ENCODE measurements at places on chromosomes 1 and 21. TPM values are rescaled to one million over a fixed set of nuclear protein-coding genes. Genes with fewer than 3 reads are reported as not detected.

DNA sequence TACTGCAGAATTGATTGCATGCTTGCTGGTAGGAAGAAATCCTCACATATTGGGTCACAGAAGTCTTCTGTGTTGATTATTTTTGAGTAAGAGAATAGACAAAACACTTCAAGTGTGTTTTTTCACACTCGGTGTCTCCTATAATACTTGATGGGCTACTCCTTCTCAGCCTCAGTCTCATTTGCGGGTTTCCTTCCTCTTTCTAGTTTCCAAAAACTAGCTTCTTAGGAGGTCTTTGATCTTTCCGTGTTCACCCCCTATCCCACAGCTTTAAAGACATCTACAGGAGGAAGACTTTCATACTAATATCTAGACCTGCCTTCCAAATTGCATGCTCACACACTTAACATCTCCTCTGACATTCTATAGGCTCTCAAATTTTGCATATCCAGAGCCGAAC lies 40.7 kb upstream of the NTPCR start:
- DNase-seq, result no peak

DNA sequence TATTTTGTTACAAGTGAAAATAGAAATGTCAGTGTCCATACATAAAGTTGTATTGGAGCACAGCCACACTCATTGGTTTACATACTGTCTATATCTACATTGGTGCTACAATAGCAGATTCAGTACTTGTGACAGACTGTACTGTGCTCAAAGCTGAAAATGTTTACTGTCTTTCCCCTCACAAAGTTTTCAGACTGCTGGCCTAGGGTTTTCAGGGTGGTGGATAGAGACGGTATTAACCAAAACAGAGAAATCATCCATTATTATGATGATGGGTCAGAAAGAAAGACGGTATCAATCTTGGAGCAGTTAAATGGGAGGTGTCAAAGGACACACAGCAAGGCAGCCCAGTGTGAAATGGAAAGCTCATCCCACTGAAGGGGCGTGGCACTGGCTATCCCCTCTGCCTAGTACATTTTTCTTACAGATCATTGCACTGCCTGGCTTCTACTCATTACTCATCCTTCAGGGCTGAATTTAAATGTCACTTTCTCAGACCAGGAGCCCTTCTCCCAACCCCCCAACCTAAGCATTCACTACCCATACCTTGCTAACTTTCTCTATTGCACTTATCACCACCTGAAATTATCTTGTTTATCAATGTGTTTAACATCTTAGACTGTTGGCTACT lies 10.2 kb downstream of the JAK1 start:
- no peak for DNase-seq

DNA sequence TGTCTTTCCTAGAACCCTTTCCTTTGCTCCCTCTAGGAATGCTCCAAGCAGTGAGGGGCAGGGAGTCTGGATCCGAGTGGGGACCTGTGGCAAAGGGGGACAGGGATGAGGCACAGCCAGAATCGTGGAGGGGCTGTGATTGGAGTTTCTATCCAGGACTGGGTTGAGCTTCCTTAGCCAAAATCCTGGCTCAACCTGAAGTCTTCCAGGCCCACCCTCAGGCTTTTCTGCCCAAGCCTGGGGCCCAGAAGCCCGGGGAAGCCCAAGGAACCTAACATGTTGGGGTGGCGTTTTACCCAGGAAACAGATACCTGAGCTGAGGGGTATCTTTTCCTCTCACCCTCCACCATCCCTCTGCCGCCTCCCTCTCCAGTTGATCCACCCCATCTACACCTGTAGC lies 5.4 kb downstream of the MYOG start:
- no peak for DNase-seq

The MIS18A gene
- 3.6 TPM for total RNA-seq

- DNase-seq, result no peak
These were observed 850.2 kb upstream of the ADAMTS5 start for GRCh38 chr21:27817074-27817473.

The PLA2G2F gene
- not detected for total RNA-seq

DNA sequence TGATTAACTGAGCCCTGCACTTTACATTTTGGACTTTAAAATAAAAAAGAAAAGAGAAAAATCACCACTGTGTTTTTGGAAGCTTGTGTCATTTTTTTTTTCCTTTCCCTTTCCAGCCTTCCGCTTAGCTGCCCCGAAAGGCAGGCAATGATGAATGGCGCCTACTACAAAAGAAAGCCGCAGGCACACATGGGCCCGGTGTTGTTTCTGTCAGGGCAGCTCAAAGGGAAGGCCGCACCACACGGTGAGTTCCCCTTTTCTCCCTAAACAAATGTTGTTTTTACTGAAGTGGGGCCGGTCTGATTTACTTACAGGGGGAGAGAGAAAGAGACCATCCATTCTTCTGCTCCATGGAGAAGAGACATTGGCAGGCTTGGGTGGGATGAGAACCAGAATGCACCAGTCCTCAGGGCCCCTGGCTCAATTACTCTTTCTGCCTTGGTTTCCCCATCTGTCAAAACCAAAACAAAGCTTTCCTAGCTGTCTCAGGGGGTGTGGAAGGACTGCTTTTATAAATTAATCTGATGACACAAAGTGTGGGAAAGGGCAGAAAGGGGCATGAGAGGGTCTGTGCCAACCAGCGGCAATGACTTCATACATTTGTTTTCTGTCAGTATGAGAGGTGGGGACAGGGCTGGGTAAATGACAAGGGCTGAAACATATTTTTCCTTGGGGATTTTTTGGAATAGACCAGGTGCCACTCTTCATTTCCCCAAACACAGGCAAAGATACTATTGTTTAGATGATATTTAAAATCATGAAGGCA lies 91.4 kb upstream of the PLXNA2 start:
- no peak for DNase-seq

DNA sequence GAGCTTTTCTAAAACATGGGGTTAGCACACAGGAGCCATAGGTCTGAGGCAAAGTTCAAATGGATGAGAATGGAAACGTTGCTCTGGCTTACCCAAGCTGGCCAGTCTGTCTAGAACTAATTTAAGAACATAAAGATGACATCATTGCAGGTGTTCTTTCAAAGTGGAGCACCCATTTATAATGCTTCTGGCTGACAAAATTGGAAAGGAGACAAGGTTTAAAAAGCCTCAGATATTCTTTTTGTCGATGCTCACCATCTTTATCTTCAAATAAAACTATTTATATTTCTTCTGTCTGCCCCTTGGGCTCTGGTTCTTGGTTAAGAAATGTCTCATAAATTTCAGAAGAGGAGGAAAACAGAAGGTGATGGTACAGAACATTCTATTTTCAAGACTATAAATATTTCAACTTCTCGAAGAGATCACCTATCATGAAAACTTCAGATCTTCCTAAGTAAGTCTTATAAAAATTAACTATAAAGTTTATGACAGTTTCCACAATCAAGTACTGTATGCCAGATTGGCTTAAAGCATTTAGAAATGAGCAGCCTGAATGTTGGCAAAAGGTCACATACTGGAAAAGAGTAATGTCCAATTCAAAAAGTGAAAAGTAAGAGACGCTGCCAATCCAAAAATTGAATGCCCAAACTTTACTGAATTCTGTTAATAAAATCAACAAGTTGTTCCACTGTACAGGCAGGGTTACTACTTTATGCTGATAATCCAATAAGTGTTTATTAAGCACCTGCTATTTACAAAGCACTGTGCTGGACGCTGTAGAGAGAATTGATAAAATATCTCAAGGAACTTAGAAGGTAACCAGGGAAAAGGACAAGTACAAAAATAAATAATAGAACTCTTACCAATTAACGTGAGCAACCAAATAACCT lies 92.0 kb downstream of the ETS2 start:
- DNase-seq, result no peak

The HUNK gene
- total RNA-seq, result 1.7 TPM

DNA sequence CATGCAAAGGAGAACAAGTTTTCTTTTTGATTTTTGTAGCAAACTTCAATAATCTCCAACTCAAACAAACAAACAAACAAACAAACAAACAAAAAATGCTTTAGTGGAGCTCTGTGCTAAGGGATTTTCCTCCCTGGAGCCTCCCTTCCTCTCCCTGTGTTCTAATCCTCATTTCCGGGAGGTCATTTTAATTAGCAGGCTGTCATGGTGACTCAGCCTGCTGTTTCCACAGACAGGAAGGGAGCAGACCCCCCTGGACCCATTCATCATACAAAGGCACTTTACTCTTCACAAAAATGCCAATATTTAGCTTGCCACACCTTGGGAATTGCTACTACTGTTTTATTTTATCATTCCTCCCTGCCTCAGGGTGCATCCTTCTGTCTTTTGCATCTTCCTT lies 61.0 kb upstream of the SPATA6 start:
- no peak for DNase-seq

The BEST4 gene
- total RNA-seq, result 0.12 TPM

The LCE3E gene
- not detected for total RNA-seq

DNA sequence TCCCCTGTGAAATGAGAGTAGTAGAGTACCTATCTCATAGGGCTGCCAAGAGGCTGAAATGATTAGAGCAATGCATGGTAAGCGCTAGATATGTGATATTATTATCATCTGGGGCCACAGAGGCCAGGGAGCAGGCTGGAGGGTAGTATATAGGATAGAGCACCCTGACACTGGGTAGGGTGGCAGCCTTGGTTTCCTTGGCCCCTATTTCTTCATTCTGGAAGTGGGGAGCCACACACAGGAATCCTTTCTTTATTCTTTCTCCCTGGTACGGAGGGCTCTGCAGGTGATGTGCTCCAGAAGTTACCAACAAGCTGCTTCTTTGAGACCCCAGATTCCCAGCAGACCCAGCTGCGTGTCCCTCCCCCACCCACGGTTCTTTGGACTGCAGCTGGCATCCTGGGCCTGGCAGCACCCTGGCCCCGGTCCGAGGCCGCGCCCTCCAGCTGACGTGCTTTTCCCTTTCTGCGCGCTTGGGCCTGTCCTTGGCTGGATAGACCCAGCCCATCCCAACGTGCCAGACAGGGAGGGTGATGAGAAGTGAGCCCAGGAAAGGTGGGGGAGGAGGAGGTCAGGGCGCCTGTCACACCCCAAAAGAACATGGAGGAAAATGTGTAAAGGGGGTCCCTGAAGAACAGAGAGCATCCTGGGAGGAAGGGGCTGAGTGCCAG lies 18.2 kb downstream of the INAVA start:
- no peak for DNase-seq

DNA sequence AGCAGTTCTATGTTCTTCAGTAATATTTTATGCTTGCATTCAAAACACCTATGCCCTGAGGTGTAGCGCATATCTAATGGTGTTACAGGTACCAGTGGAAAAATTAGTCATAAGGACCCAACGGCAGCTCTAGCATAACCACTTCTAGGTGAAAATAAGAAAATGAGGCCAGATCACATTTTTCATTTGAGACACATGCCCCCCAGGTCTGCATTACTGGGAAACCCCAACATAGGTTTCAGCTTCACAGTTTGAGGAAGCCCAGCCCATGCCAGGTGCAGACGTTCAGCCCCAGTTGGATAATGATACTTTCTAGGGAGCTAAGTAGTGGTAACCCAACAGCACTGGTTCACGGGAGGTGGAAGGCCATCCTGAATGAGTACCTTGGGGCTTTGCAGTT lies 129.8 kb downstream of the CNIH3 start:
- no peak for DNase-seq

The CTSE gene
- total RNA-seq, result not detected

GRCh38 chr1:37476460-37477197 lies 2.2 kb downstream of the ZC3H12A start:
- peak; percentile 83 for DNase-seq

DNA sequence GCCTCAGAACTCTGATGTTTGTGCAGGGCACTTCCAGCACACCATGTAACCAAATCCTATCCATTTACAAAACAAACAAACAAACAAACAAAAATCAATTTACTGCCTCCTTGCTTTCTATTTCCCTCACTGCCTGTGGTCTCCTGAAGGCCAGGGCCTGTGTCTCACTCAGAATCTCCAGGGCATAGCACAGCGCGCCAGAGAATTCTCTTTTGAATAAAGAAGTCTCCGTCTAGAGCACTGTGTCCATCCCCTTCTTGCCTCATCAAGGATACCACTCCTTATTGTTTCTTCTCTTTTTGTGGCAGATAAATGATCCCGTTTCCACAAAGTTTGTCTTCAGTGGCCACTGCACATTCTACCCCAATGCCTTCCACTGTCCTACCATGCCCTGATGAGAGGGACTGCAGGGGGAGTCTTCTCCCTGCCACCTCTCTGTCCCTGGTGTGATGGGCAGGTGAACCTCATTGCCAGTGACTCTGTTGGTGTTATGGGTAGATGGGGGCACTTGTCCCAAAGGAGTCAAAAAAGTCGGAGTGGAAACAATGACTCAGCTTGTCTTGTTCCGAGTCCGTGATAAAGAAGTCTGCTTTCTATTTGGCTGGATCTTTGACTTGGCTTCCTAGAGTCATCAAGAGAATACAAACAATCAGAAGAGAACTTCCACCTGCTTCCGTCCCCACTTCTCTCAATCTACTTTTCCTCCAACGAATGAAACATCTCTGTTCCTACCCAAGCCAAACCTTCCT lies 30.0 kb downstream of the XCL2 start:
- DNase-seq, result no peak

GRCh38 chr21:32914424-32915039 lies 111.2 kb upstream of the OLIG2 start:
- no peak for DNase-seq

- no peak for DNase-seq
These were observed 411.9 kb downstream of the ZP4 start for GRCh38 chr1:237478842-237479241.

The SPATA21 gene
- not detected for total RNA-seq

GRCh38 chr1:46166521-46167462 lies 8.1 kb upstream of the TSPAN1 start:
- DNase-seq, result peak; percentile 86

DNA sequence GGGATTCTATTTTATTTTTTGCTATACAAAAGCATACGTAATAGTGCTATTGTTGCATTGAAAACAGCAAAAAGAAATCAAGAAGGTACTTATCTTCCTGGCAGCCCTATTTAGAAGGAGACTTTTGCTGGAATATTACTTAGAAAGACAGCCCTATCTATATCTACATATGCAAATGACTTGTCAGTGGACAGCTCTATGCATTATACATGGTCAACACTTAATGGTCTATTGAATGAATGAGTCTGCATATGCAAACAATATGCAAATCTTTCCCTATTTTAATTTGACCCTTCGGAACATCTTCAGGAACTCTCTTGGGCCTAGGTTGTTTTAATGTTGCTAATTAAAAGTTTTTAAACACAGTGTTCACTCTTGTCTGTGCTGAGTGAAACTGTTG lies 110.8 kb downstream of the PLXNA2 start:
- DNase-seq, result no peak

The NUP133 gene
- total RNA-seq, result 29.4 TPM

The RPTN gene
- total RNA-seq, result not detected
